ENCODE measurements at places on chromosomes 3 and 15.

- DNase-seq = no peak
Measured at GRCh38 chr3:52525680-52526561, 7.7 kb downstream of the NT5DC2 start.

GRCh38 chr15:78216276-78217104 lies 17.9 kb downstream of the ACSBG1 start:
- DNase-seq = no peak

DNA sequence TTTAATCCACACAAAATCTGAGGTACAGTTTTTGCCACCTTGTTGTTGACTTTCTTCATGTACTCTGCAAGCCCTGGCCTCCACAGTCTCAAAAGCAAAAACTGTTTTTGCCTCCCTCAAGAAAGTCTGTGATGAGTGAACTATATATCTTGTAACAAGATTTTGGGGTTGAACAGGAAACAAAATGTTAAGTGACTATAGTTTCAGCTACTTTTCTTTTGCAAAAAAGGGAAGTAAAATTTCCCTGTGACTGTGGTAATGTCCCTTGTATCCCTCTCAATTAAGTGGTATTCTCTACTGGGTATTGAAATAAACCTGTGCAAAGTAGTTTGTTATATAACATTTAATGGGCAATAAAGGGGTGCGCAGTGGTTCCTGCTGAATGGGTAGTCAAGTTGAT lies 21.3 kb upstream of the SCAANT1 start:
- DNase-seq = no peak

DNA sequence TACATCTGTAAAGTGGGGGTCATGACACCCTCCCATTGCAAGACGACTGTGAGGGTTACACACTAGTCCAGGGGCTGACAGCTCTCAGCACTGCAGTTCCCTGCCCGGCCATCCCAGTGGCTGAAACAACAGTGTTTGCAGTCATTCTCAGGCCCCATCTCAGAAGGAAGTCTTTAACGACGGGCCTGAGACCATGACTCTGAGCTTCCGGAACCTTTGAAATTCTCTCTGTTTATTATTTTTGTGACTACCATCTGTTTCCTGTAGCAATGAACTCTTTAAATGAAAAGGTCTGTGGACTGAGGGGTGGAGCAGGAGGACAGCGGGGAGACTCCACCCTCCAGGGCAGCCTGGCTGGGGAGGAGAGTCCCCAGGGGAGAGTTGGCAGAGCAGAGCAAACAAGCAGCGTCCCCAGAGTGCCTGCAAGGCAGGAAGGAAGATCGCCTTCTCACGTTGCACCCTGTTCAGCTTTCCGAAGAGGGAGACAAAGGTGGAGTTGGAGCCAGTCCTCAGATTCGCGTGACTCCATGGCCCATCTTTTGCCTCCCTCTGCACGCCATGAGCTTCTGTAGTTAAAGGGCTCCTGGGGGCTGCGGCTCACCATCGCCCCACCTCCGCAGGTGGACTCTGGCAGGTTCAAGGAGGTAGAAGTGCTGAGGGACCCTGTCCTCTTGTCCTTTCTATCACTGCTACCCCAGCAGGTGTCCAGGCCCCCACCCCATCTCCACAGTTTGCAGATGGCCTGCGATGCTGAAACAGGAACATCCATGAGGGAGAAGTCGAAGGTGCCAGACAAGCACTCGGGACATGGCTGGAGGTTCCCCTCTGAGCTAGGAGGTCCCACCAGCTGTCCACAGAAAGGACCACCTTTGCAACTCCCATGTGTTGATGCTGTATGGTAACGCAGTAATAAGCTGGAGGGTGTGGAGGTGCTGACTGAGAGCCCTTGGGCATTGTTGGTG lies 525.8 kb upstream of the PROK2 start:
- peak; percentile 61 for DNase-seq

- DNase-seq = no peak
Measured at GRCh38 chr3:23952646-23953045, 7.6 kb downstream of the NR1D2 start.

DNA sequence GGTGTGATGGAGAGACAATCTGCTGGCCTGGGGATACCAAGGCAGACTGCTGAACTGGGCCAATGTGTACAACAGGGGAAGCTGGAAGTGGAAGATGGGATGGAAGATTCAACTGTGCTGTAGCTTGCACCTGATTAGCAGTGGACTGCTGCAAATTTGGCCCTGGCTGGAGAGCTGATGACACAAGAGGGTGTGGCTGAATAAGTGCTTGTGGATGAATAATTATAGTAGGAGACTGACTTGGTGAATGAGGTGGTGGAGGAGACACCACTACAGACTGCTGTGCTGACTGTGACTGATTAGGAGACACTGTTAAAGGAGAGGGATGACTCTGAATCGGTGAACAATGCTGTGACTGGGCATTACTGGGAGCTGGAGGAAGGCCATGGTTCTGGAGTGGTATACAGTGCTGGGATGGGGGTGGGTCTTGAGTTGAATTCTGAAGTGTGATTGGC lies 52.5 kb downstream of the PHC3 start:
- DNase-seq = no peak

GRCh38 chr3:38487323-38487722 lies 8.8 kb upstream of the EXOG start:
- DNase-seq = no peak

- no peak for DNase-seq
Measured at GRCh38 chr15:73082812-73083211, 30.5 kb downstream of the NEO1 start.
